ENCODE measurements at places on chromosomes 7 and 10.
A peak's percentile ranks its signal among the peaks of the same experiment; 100 is the strongest.

DNA sequence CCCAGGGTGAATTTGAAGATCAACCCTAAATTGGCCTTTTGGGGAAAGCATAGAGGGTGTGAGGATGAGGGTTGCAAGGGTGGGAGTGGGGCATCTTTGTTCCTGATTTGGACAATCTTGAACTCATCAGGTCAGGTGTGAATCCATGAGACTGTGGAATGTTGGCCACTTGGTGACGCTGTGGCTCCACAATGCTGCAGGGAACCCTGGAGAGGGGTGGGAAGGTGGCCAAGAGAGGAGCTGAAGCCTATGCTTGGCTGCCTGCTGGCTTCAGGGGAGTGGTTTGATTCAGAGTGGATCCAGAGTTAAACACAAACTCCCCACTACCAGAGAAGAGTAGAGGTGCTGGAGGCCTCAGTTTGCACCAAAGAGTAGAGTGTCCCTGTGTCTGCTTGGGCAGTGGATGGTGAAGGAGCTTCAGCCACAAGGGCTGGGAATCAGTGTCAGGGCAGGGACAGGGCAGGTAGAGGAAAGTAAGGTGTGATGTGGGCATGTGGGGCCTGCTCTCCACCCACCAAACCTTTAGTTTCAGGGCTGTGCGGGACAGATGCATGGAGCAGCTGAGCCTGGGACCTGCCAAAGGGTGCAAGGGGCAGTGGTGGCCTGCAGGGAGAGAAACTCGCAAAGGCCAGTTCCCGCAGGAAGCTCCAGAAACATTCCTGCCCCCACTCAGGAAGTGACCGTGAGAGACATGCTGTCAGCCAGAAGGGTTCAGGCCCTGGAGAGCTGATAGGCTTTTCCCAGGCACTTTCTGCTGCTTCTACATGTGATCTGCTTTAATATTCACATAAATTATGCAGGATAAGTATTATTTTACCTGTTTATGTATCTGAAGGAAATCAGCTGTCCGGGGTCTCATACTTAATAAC, 81.0 kb upstream of the PRSS58 start:
- no peak for DNase-seq

DNA sequence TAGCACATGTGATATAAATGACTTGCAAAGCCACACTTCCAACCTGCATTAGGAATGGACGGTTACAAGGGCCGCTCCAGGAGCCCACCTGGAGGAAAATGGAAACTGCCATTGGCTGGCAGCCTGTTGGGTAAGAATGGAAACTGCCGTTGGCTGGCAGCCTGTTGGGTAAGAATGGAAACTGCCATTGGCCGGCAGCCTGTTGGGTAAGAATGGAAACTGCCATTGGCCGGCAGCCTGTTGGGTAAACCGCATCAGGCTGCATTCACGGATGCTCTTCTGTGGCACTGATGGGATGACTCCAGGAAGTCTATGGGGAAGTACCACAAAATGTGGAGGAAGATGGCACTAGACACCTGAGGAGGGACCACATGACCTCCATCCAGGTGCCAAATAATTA, 143.1 kb downstream of the DPP6 start:
- no peak for DNase-seq

- no peak for DNase-seq
These were observed 154.2 kb downstream of the TSPAN12 start for GRCh38 chr7:120703585-120704240.

- no peak for DNase-seq
These were observed 184.0 kb downstream of the ADAM12 start for GRCh38 chr10:126204320-126204719.

- no peak for DNase-seq
These were observed 29.6 kb downstream of the CCDC172 start for GRCh38 chr10:116353817-116354216.

GRCh38 chr10:122302315-122302714, 31.2 kb downstream of the BTBD16 start:
- no peak for DNase-seq

GRCh38 chr7:105016709-105017656, 3.0 kb downstream of the KMT2E start:
- DNase-seq = no peak

- DNase-seq = no peak
These were observed 7.0 kb downstream of the NFKB2 start for GRCh38 chr10:102402512-102402896.

DNA sequence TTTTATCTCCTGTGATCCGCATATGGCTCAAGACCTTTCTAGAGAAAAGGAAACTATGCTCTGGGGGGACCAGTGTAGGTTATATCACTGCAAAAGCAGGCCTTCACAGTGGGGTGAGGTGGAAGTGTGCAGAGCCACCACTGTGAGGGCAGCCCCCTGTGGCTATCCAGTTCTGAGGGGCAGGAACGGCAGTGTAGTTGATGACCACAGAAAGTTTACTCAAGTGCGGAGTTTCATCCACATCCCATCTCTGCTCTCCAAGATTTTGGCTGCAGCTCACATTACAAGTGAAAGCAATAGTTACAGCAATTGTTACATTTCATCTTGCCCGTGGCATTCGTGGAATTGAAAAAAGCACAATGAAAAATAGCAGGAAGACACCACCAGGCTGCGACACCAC, 345.9 kb upstream of the GALNT17 start:
- no peak for DNase-seq

DNA sequence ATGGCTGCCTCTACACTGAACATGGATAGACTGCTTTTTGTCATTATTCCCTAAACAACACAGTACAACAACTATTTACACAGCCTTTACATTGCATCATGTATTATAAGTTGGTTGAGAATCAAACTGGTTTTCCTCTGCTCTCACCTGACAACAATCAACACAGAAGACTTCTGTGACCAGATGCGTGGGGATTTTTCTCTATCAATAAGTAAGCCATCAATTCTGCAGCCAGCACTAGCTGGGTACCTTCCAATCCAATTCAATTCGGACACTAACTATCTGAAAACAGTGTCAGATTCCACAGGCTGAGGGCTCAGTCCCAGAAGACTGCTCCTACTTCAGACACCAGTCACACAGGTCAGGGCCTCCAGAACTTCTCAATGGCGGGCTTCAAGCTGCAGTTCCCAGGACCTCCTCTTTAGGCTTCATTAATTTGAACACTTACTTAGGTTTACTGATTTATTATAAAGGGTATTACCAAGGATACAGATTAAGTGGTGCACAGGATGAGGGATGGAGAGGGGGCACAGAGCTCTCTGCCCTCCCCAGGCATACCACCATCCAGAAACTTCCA, 36.4 kb upstream of the ASL start:
- DNase-seq = no peak

DNA sequence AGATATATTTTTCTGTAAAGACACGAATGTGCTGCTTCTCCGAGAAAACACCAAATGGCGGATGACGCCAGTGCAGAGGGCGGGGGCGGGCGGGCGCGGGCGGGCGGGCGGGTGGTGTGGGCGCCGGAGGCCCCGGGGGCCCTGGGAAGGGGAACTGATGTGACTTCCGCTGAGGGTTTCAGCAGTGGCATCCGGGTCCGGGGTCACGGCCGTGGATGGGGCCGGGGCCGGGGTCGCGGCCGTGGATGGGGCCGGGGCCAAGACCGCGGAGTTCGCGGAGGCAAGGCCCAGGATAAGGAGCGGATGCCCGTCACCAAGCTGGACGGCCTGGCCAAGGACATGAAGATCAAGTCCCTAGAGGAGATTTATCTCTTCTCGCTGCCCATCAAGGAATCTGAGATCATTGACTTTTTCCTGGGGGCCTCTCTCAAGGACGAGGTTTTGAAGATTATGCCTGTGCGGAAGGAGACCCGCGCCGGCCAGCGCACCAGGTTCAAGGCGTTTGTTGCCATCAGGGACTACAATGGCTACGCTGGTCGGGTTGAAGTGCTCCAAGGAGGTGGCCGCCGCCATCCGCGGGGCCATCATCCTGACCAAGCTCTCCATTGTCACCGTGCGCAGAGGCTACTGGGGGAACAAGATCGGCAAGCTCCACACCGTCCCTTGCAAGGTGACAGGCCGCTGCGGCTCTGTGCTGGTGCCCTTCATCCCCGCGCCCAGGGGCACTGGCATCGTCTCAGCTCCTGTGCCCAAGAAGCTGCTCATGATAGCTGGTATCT, 20.3 kb upstream of the IGF2BP3 start:
- no peak for DNase-seq

DNA sequence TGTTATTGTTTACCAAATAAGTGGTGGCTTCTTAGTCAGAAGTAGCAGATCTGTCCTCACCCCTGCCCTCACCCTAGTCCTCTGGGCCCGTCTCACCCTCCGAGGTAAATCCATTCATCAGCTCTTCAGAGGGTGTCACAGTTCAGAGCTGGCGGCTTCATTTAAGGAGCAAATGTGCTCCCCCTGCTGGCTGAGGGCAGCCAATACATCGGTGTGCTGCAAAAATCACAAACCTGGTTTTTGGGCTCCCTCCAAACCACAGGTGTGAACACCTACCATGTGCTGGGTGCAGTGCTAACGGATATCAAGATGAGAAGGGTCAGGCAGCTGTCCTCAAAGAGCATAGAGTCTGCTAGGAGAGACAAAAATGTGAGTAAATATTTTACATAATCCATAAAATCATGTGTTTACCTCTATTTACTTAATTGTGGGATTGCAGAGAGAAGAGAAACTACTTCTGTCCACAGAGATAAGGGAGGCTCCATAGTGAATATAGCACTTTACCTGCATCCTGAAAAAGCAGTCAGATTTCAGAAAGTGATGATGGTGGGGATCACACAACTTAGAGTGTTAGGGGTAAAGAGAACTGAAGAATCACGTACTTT, 15.5 kb upstream of the CRTAC1 start:
- DNase-seq = peak; percentile 13

- DNase-seq = no peak
These were observed 70.9 kb downstream of the ATXN7L1 start for GRCh38 chr7:105805447-105806019.

- no peak for DNase-seq
These were observed 76.0 kb downstream of the PCGF5 start for GRCh38 chr10:91296471-91296870.

- DNase-seq = no peak
These were observed 8.3 kb downstream of the TSPAN14 start for GRCh38 chr10:80462299-80462980.

Measured in MV-4-11 (cell line).